D721Med (cell line): ENCODE measurements at places on chromosomes 5 and 9.
A peak's percentile ranks its signal among the peaks of the same experiment; 100 is the strongest.

GRCh38 chr9:12764150-12764549 lies 10.7 kb upstream of the LURAP1L start:
- no peak for DNase-seq

- DNase-seq, result no peak
Observed at GRCh38 chr5:180869587-180869986, 8.5 kb upstream of the ZFP62 start.

- DNase-seq, result peak; percentile 25
Observed at GRCh38 chr5:57887851-57888621, 405.4 kb upstream of the ACTBL2 start.

DNA sequence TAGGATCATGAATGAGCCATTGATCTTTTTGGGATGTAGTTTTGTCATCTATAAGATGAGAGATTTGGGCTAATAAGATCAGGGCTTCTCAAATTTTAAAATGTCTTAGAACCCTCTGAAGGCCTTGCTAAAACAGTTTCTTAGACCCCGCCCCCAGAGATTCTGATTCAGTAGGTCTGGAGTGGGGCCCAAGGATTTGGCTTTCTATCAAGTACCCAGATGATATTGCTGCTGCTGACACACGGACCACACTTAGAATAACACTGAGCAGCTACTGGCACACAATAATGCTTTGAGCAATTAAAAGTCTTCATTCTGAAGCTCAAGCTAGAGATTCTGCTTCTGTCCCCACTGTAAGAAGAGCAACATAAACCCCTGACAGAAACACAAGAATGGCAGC lies 216.7 kb downstream of the SMARCA2 start:
- DNase-seq, result no peak

GRCh38 chr5:61301341-61302199 lies 30.5 kb upstream of the ZSWIM6 start:
- DNase-seq, result no peak

DNA sequence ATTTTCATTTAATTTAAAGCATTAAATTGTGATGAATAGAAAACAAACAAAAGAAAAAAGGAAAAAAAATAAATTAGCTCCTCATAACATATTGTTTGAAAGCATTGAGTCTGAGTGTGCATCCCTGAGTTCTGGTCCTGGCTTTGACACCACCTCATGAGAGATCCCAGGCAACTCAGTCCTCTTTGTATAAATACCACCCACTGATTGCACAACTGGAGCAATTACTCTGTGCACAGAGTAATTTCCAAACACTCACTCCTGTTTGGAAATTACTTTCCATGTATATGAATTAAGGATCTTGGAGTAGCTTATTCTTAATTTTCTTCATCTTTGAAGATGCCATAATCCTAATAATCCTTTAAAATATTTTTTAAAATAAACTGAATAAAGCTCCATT lies 59.4 kb upstream of the C5orf46 start:
- DNase-seq, result no peak

GRCh38 chr5:7464182-7464581 lies 68.2 kb downstream of the ADCY2 start:
- no peak for DNase-seq

DNA sequence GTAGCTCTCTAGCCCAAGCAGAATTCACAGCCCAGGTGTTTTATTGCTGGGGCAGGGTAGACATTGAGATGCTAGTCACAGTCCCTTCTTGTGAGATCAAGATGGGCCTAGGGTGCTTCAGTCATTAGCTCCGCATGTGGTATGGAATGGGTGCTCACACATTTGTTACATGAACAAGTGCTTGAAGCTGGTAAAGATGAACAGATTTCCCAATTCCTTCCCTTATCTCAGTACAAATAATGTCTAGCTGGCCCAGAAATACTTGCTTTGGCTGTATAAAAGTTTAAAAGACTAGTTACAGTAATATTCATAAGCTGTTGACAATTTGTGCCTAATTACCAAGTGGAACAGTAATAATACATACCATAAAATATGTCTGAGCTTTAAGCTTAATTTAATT lies 143.4 kb upstream of the DHFR start:
- no peak for DNase-seq

DNA sequence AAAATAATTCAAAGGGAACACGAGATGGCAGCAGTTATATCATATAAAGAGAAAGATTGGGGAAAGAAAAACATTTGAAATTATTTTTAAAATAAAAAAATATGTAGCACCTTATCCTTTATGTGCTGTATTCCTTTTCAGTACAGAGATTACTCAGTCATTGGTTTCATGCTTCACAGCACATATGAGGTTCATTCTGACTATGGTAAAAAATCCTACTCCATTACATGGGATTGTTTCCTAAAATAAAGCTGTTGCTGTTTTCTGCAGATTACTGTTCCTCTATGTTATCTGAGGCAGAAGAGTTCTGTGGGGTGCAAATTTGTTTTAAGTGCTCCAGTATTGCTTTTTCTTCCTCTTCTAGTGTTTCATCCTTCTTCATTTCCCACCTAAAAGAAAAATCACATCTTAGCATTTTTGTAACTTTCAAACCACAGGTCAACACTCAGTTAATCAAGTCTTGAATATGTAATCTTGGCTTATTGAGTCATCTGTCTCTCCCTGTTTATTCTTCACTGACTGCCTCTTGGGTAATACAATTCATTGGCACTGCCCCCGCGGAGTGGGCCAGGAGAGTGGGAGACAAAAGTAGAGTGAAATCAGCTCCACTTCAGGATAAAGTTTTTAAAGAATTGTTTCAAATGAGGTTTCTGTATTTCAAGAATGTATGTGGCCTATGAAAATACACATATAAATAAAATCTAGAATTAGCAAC lies 412.5 kb upstream of the POU5F2 start:
- no peak for DNase-seq

DNA sequence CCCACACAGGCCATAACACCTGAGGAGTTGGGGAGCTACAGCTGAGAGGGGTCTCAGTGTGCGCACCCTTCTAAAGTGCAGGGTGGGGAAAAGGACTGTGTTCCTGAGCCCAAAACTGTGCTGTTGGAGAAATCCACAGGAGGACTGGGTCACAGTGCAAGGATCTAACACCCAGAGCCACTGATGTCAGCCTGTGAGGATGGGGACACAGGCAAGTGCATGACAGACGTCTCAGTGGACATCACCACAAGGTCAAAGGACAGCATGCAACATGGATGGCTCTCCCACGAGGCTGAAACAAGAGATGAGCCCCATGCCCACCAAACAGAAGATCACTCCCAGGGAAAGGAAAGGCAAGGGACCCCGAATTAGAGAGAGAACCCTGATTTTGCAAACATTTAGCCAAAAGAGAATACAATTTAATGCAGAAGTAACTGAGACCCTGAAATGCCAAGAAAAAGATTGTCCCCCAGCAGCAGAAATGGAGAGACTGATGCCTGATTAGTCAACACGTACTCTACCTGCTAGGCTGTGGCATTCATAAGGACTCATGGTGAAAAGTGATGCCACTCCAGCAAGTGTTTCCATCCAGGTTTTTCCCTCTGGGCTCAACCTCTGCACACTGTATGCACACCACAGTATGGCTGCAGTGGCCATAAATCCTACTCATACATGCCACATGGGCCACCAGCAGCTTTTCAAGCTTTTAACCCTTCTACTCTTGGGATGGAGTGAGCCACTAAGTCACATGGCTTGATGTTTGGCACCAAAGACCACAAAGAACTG lies 14.2 kb downstream of the KLF9 start:
- DNase-seq, result no peak

DNA sequence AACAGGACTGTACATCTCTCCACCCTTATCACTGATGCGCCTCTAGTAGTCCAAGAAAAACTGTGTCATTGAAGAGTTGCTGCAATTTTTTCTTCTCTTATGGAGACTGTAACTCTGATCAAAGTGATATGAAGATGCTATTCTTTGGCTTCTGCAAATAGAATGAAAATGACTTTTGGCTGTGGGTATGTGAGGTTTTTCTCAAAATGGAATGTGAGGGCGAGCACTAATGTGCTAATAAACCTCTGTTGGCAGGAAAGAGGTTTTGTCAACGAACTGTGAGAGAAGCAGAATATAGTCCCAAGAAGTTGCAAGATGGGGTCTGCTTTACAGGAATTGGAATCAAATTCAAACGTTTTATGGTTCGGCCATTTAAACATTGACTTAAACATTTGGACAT lies 252.0 kb upstream of the GAS1 start:
- no peak for DNase-seq

- DNase-seq, result no peak
Observed at GRCh38 chr5:43497311-43498104, 13.8 kb upstream of the TMEM267 start.

DNA sequence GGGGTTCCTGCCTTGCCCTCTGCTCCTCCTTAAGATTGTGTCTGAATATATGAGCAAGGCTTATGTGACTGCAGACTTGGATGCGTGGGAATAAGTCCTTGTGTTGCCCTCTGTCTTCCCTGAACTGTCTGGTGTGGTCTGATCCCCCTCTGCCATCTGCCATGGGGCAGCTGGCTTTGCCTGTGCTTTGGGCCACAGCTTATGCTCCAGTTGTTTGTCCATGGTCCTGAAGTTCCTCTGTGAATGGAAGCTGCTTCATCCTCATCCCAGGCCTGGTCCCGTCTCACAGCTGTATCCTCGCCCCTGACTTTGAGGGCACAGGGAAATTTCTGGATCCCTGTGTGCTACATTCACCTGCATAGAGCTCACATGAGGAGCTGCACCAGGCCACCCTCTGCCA lies 14.7 kb downstream of the IL31RA start:
- DNase-seq, result no peak

GRCh38 chr5:79990598-79991507 lies at the start of gene MTX3:
Gene MTX3, minus strand, starts transcription at chr5:79991262. Its CDS starts 24 bp downstream, at chr5:79991238.
- peak; percentile 40 for DNase-seq

DNA sequence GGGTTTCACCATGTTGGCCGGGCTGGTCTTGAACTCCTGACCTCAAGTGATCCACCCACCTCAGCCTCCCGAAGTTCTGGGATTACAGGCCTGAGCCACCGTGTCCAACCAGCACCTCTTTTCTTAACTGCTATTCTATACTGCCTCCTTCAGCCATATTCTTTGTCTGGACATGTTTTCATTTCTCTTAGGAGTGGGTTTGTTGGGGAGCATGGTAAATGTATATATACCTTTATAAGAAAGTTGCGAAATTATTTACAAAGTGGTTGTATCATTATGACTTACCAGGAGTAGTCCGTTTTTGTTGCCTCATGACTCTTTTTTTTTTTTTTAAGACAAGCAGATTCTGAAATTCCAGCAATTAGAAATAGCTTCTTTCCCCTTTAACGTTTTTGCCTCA lies 38.7 kb downstream of the CDC42SE2 start:
- no peak for DNase-seq

DNA sequence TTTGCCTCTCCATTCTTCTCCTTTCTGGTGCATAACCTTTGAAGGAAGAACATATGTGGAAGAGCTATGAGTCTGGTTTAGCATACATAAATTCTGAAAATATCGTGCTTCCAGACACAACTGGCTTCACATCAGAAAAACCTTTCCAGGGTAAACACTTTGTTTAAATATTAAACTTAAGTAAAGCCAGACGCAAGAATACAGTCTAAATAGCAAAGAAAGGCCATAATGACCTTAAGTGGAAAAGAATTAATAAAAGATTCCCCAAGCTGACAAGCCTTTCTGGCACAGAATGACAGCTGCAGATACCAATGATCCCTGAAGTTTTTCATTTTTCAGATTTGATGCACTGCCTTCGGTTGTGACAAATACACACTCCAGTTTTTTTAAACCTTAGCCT lies 13.5 kb upstream of the TSSK1B start:
- no peak for DNase-seq

DNA sequence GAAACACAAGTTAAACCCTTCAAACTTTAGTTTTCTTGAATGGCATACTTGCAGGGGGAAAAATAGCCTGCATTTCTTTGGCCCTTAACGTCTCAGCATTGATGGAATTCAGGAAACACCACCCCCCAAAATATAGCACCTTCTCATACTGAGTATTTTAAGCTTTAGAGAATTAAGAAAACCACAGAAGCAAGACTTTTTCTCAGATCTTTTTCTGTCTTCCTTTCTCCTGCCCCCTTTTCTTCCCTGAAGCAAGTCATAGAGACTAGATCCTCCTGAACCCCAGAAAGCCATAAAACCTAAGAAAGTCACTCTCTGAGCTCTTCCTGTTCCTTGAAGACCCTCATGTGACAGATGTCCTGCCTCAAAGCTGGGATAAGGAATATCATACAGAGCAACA lies 1069.9 kb downstream of the EFNA5 start:
- no peak for DNase-seq

DNA sequence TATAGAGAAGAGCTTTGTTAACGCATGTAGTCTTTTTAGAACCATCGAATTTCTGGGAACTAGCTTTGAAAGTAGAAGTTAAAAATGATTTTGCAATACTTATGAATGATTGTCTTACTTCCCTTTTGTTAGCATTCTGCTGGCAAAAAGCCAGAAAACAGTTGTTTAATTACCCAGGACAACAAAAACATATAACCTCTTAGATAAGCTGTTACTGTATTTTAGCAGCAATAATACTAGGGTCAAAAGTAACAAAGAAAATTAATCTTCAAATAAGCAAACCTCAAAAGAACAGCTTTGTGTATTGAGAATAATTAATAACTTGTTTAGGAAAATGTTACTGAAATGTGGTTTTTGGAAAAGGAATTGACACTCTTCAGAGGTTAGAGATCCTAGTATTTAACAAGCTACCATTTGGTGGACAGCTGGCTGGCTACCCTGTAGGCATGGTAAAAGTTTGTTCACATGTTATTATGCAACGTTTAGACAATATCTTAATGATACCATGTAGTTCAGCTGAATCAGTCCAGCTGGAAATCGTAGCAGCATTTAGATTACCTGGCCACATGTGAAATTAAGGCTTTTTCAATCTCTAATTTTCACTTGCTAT lies 3.8 kb downstream of the FGF10 start:
- no peak for DNase-seq

DNA sequence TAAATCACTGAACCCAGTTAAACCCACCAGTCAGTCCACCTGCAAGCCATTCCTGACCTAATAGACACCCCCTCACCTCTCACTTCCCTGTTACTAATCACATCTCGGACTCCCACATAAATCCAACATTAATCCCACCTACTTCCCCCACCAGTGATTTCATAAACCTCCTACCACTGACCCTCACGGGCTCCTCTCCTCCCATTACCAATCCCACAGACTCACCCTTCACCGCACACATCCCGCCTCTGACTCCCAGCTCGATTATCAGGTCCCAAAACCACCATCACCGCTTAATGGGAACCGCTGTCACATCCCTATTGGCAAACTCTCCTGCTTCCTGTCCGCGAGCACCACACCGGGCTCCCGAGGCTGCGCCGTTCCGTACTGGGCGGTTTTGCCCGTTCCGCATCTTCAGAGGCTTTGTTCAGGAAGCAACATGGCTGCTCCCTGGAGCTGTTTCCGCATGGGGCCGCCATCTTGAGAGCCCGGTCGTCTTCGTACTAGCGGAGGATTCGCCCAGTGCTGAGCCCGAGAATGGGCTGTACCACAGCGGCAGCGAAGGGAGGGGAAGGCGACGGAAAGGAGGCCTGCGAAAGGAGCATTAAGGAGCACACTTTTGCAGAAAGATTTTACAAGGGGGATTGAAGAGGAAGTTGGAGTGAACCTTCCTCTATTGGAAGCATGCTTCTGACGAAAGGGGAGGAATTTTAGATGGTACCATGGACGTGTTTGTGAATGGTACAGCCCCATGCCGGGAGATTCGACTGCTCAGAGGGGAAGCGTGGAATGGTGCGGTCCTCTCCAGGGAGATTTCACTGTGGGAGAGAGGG lies at the start of gene ZNF300:
Gene ZNF300 (minus strand): TSS at position 502 of the 833 bp plus-strand sequence. CDS start 1,825 bp downstream, outside the sequence.
- peak; percentile 29 for DNase-seq

GRCh38 chr5:43773478-43773844 lies 170.5 kb downstream of the NNT start:
- DNase-seq, result no peak
